ENCODE measurements at places on chromosomes 13 and 19.
A peak's percentile ranks its signal among the peaks of the same experiment; 100 is the strongest.

GRCh38 chr13:99361197-99361596 is 54.0 kb upstream of the GPR183 start:
- no peak for DNase-seq

GRCh38 chr19:30722186-30722585 is 350.0 kb downstream of the ZNF536 start:
- no peak for DNase-seq

DNA sequence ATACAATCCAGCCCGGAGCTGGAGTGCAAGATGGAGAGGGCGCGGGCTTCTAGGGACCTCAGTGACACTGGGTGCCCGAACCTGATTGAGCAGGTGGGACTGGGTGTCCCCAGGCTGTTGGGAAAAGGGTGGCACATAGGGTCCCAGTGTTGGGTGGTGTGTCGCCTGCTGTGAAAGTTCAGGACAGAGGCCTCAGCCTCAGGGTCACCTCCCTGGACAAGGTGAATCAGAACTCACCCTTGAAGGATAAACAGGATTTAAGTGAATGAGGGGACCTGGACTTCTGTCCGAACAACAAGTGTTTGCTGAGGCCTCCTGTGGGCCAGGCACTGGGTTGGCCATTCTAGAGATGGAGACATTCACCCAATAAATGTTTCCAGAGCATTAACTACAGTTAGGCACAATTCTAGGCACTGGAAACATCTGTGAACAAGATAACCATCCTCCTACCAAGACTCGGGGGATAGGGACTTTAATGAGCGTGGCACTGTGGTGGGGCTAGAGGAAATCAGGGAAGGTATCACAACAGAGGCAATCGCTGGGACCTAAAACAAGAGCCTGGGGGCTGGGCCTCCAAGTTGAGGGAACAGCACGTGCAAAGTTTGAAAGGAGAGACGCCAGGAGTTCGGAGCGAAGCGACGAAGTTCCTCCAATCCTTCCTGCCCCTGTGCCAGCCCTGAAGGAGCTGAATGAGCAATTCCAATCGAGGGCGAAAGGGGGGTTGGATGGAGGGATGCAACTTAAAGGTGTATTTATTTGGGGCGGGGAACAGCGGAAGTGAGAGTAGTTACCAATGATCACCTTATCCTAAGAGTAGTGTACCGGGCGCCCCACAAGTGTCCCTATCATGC is 921 bp upstream of the POLD1 start:
- DNase-seq = peak; percentile 15

DNA sequence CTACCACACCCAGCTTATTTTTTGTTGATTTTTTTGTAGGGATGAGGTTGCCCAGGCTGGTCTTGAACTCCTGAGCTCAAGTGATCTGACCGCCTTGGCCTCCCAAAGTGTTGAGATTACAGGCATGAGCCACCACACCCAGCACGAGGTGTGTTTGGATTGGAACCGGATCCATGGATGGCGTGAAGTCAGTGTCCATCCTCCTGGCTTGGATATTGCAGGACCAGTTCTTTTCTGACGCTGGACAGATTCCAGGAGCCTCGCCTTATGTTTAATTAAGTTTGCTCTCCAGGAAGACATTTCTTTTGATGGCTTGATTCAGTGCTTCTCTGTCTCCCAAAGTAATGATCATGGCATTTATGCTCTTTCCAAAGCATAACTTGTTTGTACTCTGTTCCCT is 14.4 kb upstream of the RFXAP start:
- no peak for DNase-seq

DNA sequence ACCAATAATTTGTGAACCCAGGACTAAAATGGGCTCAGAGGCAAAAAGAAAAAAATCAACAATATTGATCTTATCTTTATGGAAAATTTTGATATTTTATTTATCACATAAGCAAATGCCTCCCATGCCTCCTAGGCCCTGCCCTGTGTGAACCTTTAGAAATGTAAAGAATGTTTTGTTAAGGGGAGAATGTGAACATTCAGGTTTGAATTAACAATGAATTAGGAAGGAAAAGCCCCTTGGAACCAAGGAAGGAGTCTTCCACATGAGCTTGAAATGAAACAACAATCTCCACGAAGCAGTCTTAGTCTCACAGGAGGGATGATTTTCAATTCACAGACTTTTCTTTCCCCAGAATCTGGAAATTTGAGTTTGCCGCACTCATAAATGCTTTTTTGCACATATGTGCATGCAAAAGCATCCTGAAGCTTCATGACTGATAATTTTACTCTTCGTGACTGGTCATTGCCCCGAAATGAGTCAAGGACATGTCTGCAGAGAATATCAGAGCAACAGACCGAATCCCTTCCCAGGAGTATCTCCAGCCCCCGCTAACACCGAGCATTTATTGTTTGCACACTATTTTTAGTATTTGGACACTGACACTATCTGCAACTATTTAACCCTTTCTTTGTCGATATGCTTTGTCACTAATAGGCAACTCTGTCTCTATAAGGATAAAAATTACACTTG is 135.2 kb downstream of the DCT start:
- no peak for DNase-seq

GRCh38 chr13:21884965-21885567 is 214.2 kb downstream of the FGF9 start:
- DNase-seq = no peak

DNA sequence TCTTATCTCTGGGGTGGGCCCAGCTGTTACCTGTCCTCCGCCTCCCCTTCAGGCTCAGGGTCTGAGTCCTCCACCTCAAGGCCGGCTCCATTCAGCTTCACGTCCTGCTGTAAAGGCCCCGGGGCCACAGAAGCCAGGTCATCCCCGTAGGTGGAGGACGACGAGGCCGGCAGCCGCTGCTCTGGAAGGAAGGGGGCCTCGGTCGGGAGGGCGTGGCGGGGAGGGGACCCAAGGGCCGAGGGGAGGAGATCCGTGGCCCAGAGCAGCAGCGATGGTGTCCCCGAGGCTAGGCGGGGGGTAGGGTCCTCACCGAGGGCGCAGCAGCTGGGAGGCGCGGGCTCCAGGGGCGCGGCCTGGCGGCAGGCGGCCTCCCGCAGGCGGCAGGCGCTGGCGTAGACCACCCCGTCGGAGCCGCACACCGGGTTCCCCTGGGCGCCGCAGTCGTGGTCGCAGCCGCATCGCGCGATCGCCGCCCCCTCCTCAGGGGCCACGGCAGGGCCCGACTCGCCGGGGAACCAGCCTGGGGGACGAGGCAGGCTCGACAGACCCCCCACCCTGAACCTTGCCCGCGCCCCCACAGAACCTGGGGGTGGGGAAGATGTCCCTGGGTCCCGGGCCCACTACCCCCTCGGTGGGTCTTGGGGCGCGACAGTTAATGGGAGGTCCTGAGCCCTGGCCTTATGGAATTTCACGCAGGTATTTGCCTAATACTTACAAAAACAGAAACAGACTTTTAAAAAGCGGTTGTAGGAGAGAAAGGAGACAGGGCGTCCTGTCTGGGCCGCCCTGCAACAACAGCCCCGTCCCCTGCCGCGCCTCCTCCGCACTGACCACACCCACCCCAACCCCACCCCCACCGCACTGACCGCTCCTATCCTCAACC is 7.6 kb downstream of the F2RL3 start:
- DNase-seq = no peak

DNA sequence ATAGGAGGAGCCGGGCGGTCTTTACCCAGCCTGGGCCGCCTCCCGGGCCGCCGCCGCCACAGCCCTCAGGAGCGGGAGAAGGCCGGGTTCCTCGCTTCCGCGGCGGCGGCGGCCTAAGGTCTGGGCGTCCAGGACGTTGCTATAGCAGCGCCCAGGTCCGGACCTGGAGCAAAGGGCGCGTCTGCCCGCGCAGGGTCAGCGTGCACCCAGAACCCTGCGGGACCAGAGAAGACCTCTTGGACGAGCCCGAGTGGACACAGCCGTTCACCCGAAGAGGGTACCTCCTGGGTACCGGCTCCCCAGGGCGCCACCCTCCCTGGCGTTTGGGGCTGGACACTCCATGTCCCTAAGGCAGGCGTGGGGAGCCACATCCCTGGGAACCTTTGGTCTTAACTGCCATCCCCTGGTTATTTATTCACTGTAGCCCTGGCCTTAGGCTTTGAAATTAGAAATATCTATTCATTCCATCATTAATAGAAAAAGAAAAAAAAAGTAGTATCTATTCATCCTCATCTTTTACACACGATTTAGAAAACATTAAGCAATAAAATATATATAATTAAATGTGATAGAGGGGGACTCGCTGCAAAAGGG is 2.4 kb downstream of the DZIP1 start:
- no peak for DNase-seq

GRCh38 chr13:39379118-39379517 is 223.9 kb downstream of the LHFPL6 start:
- DNase-seq = no peak

DNA sequence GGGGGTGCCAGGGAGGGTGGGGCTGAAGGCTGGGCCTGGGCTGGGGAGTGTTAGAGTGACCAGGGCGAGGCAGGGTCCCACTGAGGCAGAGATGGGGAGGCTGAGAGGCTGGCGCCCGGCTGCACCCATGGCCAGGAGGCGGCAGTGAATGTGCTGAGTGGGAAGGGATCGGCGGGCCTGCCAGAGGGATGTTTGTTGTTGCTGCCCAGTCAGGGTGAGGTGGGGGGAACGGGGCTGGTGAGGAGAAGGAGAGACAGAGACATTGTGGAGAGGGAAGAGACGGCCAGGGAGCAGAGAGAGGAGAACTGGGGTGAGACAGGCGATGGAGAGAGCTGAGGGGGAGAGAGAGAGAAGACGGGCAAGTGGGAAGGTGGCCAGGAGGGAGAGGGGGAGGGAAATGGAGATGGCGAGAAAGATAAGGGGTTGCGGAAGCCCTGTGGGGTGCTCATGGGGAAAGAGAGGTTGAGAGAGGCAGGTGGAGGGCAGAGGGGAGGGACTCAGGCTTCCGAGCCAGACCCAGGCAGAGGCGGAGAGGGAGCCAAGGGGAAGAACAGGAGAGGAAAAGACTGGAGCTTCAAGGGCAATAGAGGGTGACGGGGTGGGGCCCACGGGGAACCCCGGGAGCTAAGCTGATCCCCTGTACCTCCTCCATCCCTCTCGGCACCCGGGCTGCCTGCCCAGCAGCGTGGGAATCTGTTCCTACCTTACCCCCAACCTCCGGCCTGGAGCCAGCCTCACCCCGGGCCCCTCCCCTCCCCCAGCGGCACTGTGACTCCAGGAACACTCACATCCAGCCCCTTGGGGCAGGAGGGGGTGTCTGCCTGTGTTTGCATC is 690 bp upstream of the B3GNT8 start:
- no peak for DNase-seq

- DNase-seq = no peak
These were observed 561.8 kb downstream of the GPC6 start for GRCh38 chr13:93788456-93788855.

GRCh38 chr19:23914402-23915286 is at the start of gene ZNF726:
Gene ZNF726, plus strand, starts transcription at chr19:23914886. Its CDS starts 109 bp downstream, at chr19:23914995.
- peak; percentile 87 for DNase-seq

- no peak for DNase-seq
These were observed 99.3 kb downstream of the DOCK9 start for GRCh38 chr13:98878486-98879126.

DNA sequence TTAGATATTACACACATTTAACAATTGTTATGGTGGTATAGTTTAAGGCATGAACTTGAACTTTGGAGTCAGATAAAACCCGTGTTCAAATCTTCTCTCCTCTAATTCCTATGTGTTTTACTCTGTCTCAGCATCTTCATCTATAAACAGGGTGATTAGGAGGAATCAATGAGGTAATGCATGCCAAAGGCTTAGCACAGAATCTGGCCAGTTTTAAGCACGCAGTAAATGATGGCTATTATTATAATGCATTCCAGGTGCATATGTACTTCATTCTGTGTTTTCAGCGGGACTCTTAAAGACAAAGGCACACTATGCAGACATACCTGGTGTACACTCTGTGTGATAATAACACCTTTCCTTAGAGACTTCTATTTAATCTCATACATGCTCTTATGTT is 88.0 kb upstream of the FRY start:
- no peak for DNase-seq

- DNase-seq = no peak
These were observed 60.7 kb upstream of the GPR183 start for GRCh38 chr13:99367663-99368448.

DNA sequence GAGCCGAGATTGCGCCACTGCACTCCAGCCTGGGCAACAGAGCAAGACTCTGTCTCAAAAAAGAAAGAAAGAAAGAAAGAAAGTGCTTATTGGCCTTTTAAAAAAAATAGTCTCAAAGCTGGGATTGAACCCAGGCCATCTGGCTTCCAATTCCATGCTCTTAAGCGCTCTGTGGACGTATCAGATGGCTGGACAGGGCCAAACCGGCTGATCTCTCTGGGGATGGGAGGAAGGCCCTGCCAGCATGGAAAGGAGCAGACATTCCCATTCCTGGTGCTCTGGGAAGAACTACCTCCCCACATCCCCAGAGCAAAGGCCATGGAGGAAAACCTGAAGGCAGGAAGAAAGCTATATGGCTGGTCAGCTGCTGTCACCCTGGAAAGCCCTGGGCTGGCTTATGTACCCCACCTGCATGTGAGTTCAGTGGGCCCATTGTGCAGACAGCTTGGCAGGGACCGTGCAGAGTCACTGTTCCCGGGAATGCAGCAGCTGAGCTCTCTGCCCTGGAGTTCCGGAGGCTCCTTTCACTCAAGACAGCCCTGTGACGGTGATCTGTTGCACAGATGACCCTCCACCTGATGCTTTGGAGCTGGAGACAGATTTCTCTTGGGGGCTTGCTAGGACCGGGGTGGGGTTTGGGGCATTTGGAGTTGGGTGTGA is 84.3 kb downstream of the SIPA1L3 start:
- DNase-seq = no peak
